ENCODE measurements at places on chromosomes 2 and 18. TPM values are rescaled to one million over a fixed set of nuclear protein-coding genes. Genes with fewer than 3 reads are reported as not detected.

GRCh38 chr2:179532863-179533278 lies 268.2 kb upstream of the SESTD1 start:
- no peaks in the 10 kb centered on the region for H3K27me3 ChIP-seq
- no peak for DNase-seq
- H3K4me3 ChIP-seq = no peak overlapping the region
- H3K4me1 ChIP-seq = no peaks in the 10 kb centered on the region
- H3K27ac ChIP-seq = no peak overlapping the region
- no peaks in the 10 kb centered on the region for H3K36me3 ChIP-seq

DNA sequence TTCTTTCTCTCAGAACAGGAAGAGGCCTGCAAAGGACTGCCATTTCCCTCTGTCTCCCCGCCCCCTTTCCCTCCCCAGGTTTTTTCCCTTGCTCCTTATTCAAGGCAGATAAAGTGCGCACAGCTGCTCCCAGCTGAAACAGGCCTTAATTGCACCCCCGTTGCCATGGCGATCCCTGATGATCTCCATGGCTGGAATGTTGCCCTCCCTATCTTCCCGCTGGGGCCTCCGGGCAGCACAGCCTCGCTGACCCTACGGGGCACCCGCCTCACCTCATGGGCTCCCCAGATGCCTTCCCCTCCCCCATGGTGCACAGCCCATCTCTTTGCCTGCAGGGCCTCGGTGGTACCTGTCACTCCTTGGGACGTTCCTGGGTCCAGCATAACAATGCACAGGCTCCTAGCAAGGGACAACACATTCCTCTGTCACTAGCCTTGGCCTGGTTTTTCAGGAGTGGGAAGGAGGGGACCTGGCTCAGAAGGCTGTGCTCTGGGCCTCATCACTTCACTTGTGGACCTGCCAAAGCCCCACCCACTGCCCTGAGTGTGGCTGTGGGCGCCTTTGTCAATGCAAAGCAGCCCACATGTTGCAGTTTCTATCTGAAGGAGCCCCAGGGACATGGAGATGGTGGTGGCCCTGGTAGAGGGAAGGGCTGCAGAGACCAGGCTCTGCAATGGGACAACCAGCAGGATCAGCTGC lies 115.0 kb downstream of the CELF4 start:
- H3K27ac ChIP-seq = no peak overlapping the region
- no peak overlapping the region for H3K4me3 ChIP-seq
- H3K27me3 ChIP-seq = no peaks in the 10 kb centered on the region
- peak; percentile 80 for DNase-seq
- H3K4me1 ChIP-seq = peaks cover 12% of the 10 kb centered on the region
- H3K36me3 ChIP-seq = no peaks in the 10 kb centered on the region

DNA sequence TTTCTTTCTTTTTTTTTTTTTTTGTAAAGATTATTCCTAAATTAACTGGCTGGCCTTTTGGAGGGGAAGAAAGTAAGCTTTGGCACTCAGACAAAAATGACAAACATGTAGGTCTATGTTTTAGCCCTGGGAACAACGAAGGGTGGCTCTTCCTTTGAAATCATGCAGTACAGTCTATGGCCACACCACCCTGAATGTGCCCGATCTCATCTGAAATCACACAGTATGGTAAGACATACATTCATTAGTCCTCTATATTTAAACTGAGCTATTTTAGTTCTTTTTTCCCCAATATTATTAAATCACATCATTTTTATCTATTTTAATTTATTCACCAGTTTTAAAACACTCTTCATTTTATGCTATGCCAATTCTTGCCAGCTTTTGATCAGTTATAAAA lies 48.2 kb downstream of the PLA2R1 start:
- H3K27me3 ChIP-seq = no peaks in the 10 kb centered on the region
- DNase-seq = no peak
- H3K4me3 ChIP-seq = no peak overlapping the region
- no peaks in the 10 kb centered on the region for H3K36me3 ChIP-seq
- H3K4me1 ChIP-seq = no peaks in the 10 kb centered on the region
- H3K27ac ChIP-seq = no peak overlapping the region

- H3K27me3 ChIP-seq = no peaks in the 10 kb centered on the region
- H3K4me1 ChIP-seq = no peaks in the 10 kb centered on the region
- DNase-seq = no peak
- H3K27ac ChIP-seq = no peak overlapping the region
- no peaks in the 10 kb centered on the region for H3K36me3 ChIP-seq
- no peak overlapping the region for H3K4me3 ChIP-seq
These were observed 69.7 kb downstream of the LYPD6 start for GRCh38 chr2:149399934-149400615.

- H3K27ac ChIP-seq = no peak overlapping the region
- DNase-seq = no peak
- no peaks in the 10 kb centered on the region for H3K27me3 ChIP-seq
- no peaks in the 10 kb centered on the region for H3K4me1 ChIP-seq
- H3K4me3 ChIP-seq = no peak overlapping the region
- no peaks in the 10 kb centered on the region for H3K36me3 ChIP-seq
These were observed 245.6 kb downstream of the NRXN1 start for GRCh38 chr2:50786345-50786744.

The NAT8 gene
- polyA plus RNA-seq = 1,820 TPM

GRCh38 chr2:215299337-215299859 lies 12.5 kb upstream of the ATIC start:
- no peak overlapping the region for H3K27ac ChIP-seq
- H3K4me3 ChIP-seq = no peak overlapping the region
- H3K4me1 ChIP-seq = no peaks in the 10 kb centered on the region
- DNase-seq = no peak
- no peaks in the 10 kb centered on the region for H3K27me3 ChIP-seq

DNA sequence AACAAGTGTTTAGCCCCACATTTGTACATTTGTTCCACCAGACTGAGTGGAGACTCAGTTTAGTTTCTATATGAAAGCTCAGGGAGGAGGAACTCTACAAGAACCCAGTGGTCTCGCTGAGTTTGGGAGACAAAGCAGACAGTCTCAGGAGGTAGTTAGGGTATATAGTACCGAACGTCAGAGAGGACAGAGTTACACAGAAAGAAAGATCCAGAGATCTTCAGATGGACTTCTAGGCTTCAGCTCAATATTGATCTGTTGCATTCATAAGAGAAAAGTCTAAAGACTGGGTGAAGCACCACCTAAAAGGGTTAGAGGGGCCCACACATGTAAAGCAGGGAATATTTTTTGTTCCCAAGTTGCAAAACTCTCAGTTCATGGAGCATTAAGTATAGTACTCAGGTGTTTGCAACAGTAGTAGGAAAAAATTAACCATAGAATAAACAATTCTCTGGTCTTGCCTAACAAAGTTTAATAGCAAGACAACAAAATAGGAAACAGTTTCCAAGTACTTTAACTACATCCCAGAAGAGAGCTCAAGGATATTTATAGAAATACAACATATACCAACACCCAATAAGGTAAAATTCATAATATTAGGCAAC lies 4.2 kb downstream of the TFPI start:
- H3K27me3 ChIP-seq = no peaks in the 10 kb centered on the region
- H3K36me3 ChIP-seq = no peaks in the 10 kb centered on the region
- peak overlapping the region; percentile 26 for H3K27ac ChIP-seq
- no peak overlapping the region for H3K4me3 ChIP-seq
- no peak for DNase-seq

GRCh38 chr18:24534737-24535136 lies 74.3 kb downstream of the HRH4 start:
- no peaks in the 10 kb centered on the region for H3K36me3 ChIP-seq
- no peaks in the 10 kb centered on the region for H3K4me1 ChIP-seq
- no peak overlapping the region for H3K4me3 ChIP-seq

GRCh38 chr2:109348190-109348589 lies 219.2 kb downstream of the SH3RF3 start:
- no peak overlapping the region for H3K27ac ChIP-seq
- no peak overlapping the region for H3K4me3 ChIP-seq
- no peaks in the 10 kb centered on the region for H3K36me3 ChIP-seq
- no peaks in the 10 kb centered on the region for H3K4me1 ChIP-seq

The FOXD4L1 gene
- polyA plus RNA-seq = not detected

The UGT1A4 gene
- polyA plus RNA-seq = 0.84 TPM

The CBLN2 gene
- polyA plus RNA-seq = 2.2 TPM

- H3K4me1 ChIP-seq = no peaks in the 10 kb centered on the region
- no peak for DNase-seq
- H3K36me3 ChIP-seq = no peaks in the 10 kb centered on the region
- H3K27ac ChIP-seq = no peak overlapping the region
- H3K4me3 ChIP-seq = no peak overlapping the region
These were observed 52.9 kb upstream of the XDH start for GRCh38 chr2:31467426-31467825.

DNA sequence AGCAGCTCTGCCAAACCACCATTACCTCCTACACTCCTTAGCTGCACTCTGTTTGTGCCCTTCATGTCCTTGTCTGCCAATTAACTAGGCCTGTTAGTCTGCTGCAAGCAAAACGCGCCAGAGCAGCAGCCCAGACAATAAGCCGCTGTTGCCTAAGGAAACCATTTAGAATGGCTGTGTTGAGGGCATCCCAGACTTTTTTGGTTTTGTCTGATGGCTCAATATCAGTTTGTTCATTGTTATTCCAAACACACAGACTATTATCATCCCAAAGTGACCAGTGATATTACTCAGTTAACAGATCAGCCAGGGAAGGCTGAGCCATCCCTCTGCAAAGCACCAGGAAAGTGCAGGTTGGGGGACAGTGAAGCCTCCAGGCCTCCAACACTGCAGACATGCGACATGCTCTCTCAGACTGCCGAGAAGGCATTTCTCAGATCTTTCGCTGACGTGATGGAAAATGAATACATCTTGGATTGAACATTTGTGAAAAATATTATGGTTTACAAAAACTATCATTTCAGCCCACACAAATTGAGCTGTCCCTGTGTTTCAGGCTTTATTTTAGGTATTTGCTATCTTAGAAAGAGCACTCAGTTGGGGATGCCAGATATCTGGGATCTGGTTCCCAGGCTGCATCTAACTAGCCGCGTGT lies 182.0 kb upstream of the HNRNPA3 start:
- DNase-seq = no peak
- no peaks in the 10 kb centered on the region for H3K27me3 ChIP-seq
- no peaks in the 10 kb centered on the region for H3K4me1 ChIP-seq
- H3K36me3 ChIP-seq = no peaks in the 10 kb centered on the region
- H3K27ac ChIP-seq = no peak overlapping the region

DNA sequence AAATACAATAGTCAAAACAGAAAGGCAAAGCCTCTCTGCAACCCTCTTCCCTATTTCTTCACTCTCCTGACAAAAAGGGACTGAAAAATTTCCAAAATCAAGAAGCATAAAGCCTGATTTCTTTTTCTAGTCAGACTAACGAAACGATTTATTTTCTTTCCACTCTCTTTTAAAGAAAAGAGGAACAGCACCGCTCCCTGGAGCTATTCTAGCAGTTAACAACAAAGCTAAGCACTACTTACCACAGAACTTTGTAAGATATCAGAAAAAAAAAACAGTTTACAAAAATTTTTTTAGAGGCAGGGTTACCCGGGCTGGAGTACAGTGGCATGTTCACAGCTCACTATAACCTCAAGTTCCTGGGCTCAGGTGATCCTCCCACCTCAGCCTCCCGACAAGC lies 14.4 kb upstream of the FHL2 start:
- no peaks in the 10 kb centered on the region for H3K36me3 ChIP-seq
- H3K4me1 ChIP-seq = no peaks in the 10 kb centered on the region
- H3K27me3 ChIP-seq = no peaks in the 10 kb centered on the region
- no peak overlapping the region for H3K27ac ChIP-seq
- no peak overlapping the region for H3K4me3 ChIP-seq

- no peak overlapping the region for H3K27ac ChIP-seq
- no peaks in the 10 kb centered on the region for H3K27me3 ChIP-seq
- H3K4me3 ChIP-seq = no peak overlapping the region
- no peaks in the 10 kb centered on the region for H3K36me3 ChIP-seq
These were observed 42.5 kb downstream of the ZNF519 start for GRCh38 chr18:14089781-14090180.

The ANTXR1 gene
- 7.0 TPM for polyA plus RNA-seq

DNA sequence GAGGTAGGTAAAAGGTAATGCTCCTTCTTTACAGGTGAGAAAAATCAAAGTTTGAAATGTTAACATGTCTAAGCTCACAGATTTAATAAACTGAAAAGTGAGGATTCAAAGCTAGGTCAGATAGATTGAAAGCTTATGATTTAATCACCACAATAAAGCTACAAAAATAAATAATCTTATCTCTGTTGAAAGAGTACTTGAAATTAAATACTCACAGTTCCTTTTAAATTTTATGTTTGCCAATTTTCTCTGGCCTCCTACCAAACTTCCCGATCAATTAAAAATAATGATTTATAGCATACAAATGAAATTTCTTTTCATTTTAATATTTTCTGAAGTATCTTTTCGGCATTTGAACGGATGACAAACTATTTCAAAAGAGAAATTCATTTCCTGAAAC lies 77.3 kb downstream of the GAREM1 start:
- H3K36me3 ChIP-seq = no peaks in the 10 kb centered on the region
- no peak for DNase-seq
- no peaks in the 10 kb centered on the region for H3K27me3 ChIP-seq
- no peak overlapping the region for H3K27ac ChIP-seq

DNA sequence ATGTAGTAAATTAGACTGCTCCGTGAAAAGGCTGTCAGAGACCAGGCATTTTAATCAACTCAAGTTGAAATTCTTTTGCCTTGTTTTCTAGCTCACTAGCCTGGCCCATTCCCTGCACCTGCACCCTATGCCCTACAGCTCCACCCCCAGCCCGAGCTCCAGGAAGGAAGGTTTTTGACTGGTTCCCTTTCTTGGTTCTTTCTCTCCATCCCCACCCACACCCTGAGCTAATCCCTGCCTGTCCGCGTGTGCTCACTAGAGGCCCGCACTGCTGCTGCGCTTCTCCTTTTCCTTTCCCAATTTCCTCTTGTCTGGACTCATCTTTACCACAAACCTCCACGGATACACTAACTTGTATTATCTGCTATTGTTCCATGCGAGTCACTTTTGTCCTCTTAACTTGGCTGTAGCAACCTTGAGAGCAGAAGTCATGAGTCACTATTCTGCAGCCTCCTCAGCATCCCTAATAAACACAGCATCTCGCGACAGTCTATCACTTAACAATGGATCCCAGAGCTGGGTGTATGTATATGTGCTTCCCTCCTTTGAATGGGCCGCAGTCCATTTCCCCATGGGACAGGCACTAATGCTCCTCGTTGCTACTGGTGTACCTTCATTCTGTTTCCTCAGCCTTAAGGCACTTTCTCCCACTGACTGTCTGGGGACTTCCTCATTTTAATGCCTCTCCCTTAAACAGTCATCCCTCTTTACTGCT lies 36.5 kb downstream of the COLEC12 start:
- DNase-seq = peak; percentile 42
- peaks cover 5% of the 10 kb centered on the region for H3K4me1 ChIP-seq
- H3K36me3 ChIP-seq = no peaks in the 10 kb centered on the region
- no peak overlapping the region for H3K27ac ChIP-seq

DNA sequence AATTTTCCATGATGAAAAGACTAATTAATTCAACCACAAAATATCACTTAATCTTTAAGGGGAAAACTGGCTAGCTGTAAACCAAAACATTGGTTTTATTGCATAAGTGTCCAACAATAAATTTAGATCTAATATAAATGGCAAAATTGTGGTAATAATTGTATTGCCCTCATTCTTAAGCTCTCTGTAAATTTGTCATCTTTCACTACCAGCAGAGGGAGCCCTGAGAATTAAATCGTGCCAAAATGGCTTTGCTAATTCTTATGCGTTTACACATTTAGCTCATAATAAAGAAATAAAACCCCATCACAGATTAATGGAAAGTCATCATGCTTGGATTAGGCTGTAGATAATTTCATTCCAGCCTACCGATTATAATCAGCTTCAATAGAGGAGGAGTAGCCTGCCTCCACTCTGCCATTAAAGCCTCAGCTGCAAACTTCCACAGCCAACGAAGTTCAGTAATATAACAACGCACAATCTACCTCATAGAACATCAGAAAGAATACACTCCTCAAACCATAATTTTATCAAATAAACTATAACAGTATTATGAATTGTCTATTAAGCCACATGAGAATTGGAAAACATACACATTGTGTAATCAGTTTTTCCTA lies 70.0 kb upstream of the ATP5MC3 start:
- H3K4me3 ChIP-seq = no peak overlapping the region

Measured in kidney (tissue), 22 donors.